ENCODE measurements at places on chromosomes 5 and 9.

DNA sequence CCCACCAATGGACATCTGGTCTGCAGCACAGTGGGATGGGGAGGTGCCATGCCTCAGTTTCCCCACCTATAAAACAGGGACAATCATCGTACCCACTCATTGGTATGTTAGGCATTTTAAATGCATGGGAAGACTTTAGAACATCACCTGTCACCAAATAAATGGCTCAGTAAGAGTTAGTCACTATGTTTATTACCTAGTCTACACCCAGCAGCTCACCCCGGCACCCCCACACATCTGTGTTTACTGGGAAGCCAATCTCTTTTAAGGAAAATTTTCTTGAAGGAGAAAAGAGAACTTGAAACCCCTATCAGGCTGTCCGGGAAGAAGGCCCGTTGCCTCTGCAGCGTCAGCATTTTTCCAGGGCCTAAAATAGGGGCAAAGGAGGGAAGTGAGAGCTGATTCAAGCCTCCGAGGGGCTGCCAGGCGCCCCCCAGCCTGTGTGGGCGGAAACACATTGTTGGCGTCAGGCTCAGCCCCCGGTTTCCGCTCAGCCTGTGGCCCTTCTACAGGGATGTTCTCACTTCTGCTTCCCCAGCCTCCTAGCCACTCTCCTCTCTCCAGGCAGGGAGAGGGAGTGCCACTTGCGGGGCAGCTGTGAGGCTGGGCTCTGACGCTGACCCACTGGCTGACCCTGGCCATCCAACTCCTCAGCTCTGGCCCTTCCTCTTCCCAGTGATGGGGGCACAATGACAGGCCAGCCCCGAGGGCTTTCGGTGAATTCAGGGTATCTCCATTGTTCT, 4.6 kb downstream of the CSF1R start:
- DNase-seq: peak; percentile 25

- DNase-seq: peak; percentile 70
Observed at GRCh38 chr9:131270171-131271015, 5.9 kb downstream of the FAM78A start.

- no peak for DNase-seq
Observed at GRCh38 chr9:104993291-104993963, 65.5 kb upstream of the ABCA1 start.

DNA sequence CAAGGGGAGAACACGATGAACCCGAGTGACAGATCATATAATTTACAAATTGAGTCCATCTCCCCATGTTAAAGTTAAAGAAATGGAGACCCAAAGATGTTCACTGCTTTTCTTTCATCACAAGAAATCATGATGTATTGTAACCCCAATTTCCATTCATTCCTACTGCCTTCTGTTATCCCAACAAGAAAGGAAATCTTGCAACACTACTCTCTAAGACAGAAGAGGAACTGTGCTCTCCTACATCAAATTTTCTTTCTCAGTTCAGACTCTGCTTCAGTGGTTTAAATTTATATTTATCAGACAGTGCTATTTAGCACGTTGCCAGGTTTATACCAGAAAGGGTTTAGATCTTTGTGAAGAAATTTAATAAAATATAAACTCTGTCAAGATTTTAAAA, 83.8 kb upstream of the RASA1 start:
- DNase-seq: no peak

DNA sequence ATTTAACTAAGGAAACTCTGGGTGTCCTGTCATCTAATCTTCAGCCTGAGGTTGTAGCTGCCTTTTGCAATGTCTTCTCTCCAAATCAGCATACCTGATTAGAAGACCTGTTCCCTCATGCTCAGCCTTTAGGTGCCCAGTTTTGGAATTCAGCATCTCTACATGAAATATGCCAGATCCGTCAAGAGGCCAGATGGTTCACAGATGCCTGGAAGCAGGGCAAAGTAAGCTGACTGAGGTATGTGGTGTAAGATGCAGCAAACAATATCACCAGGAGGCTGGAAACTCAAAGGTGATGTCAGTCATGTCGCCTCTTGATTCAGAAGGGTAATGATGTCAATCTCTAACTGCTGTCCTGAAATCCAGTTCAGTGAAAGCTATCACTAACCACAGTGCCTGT, 324.4 kb downstream of the PRELID2 start:
- DNase-seq: no peak

DNA sequence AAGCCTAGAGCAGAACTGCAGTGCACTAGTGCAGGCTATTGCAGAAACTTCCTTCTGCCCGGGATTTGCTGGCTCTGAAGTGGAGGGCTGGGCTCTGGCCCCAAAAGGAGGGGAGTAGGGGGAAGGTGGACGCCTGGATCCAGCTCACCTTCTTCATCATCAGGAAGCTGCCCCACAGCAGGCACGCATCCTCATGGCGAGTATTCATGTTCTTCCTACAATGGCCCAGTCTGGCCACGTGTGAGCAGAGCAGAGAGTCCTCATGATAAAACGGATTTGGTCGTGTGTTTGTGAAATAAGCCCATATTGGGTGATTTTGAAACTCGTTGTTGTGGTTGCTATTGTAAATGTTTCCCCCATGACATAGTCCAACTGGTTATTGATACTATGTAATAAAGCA, 8.2 kb upstream of the GLIPR2 start:
- DNase-seq: no peak

DNA sequence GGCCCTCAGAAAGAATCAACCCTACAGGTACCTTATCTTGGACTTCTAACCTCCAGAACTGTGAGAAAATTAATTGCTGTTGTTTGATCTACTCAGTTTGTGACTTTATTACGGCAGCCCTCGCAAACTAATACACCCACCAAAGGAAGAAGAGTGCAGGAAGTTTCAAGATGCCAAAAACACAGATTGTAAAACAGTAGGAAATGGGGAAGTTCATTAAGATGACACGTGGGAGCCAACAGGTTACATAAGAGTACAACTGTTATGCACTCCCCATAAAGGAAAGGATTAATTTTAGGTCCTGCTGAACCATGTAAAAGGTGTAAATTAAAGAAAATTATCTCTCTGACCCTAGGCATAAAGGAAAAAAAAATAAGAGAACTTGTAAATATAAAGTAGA, 294.3 kb downstream of the EPB41L4A start:
- no peak for DNase-seq

GRCh38 chr5:141192110-141192725, at the start of gene PCDHB10:
Gene PCDHB10 (plus strand): TSS chr5:141192353. CDS start chr5:141192553, 200 bp downstream.
- no peak for DNase-seq

GRCh38 chr9:33867747-33868439, 50.9 kb downstream of the UBE2R2 start:
- DNase-seq: no peak

- DNase-seq: no peak
Observed at GRCh38 chr5:138349852-138350562, 2.5 kb upstream of the KDM3B start.

DNA sequence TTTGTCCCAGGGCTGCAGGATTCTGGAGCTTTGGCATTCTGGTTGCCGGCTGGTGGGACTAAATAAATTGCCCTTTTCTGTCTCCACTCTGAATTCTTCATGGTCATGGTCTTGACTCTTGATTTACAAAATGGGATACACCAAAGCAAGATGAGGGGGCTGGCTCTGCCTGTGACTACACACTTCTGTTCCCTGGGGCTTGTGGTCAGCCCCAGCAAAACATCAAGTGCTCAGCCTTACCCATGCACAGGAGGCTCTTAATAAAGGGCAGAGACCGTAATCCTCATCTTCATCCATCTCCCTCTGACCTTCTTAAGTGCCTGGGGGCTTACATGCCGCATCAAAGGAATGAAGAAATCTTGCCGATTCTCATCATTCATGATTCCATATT, 198.0 kb downstream of the GNA14 start:
- DNase-seq: no peak

DNA sequence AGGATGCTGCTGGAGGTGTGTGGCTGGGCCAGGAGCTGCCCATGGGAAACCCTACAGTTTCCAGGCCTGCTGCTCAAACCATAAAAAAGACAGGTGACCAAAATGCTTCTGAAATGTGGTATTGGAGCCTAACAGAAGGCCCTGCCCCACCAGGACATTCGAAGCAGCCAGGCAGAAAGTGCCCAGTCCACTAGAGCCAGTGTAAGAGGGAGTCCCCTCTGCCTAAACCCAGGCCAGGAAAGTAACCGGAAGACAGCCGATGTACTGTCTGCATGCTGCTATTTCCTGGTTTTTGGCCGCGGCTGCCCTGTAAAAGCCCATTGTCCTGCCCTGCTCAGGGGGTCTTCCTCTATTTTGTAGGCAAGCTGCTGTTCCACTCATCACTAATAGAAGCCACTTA, 150.7 kb upstream of the IRX2 start:
- DNase-seq: no peak

DNA sequence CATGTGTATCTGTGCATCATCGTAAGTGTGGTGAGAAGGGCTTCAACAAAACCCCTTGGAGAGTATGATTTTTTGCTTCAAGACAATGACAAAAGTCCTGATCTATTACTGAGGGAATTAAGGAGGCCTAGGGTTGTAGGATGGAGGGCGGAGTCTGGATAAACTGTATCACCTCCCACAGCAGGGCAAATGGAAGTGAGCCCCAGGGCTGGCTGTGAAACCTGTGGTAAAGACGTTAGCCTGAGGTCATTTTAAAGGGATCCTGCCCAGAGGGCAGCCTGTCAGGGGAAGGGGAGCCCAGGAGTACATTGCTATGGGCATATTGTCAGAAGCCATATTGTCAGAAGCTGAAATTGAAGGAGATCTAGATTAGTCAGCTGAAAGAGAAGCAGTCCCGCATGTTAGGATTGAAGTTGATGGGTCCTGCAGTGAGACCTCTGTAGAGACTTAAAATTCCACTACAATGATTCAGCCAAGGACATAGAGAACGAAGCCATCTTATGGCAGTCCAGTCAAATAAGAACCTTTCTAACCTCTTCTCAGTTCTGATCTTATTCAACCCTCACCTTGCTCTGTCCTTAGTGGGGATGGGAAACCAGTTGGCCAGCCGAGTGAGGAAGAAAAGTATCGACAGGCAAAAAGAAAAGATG, 26.9 kb downstream of the ADGRV1 start:
- DNase-seq: no peak

- no peak for DNase-seq
Observed at GRCh38 chr9:123611226-123611625, 255.2 kb downstream of the CRB2 start.

GRCh38 chr9:129932303-129933151, 97.3 kb downstream of the USP20 start:
- no peak for DNase-seq

- DNase-seq: peak; percentile 6
Observed at GRCh38 chr9:37710046-37710445, 43.6 kb upstream of the TRMT10B start.

GRCh38 chr5:124043456-124043855, 531.5 kb downstream of the CSNK1G3 start:
- DNase-seq: no peak

- no peak for DNase-seq
Observed at GRCh38 chr5:123046222-123046621, 9.7 kb upstream of the PPIC start.

DNA sequence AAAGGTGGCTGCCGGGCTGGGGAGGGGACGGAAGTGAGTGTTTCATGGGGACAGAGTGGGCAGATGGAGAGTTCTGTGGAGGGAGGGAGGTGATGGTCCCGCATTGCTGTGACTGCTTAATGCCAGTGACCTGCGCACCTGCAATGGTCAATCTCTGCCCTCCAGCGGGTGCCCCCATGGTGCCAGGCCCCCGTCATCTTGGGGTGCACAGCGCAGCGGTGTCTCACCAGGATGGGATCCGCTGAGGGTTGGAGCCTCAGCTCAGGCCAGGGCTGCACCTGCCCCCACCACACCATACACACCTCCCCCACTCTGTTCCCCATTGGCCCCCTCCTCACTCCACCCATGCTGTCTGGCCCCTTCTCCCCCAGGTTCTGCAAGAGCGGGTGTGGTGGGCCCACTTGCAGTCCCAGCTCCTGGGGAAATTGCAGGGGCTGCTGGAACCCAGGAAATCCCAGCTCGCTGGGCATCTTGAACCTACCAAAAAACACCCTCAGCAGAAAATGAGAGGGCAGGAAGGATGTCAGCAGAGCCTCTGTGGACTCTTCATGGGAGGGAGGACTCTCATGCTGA, 12.1 kb upstream of the CAMSAP1 start:
- DNase-seq: no peak

DNA sequence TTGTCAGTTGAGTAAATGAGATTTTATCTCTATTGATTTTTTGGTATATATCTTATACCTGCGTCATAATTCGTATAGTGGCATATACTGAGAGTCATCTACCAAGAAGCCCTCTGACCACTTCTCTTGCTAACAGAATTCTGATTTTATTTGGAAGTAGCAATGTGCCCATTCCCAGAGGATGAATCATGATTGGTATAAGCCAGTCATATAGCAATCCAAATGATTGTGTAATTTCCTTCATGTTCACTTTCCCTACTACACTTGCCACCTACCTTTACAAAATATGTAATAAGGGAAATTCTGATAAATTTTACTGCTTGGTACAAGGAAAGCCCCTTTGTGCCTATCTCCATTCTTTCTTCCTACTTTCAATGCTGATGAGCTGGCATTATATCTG, 16.1 kb upstream of the ZNF462 start:
- DNase-seq: no peak

DNA sequence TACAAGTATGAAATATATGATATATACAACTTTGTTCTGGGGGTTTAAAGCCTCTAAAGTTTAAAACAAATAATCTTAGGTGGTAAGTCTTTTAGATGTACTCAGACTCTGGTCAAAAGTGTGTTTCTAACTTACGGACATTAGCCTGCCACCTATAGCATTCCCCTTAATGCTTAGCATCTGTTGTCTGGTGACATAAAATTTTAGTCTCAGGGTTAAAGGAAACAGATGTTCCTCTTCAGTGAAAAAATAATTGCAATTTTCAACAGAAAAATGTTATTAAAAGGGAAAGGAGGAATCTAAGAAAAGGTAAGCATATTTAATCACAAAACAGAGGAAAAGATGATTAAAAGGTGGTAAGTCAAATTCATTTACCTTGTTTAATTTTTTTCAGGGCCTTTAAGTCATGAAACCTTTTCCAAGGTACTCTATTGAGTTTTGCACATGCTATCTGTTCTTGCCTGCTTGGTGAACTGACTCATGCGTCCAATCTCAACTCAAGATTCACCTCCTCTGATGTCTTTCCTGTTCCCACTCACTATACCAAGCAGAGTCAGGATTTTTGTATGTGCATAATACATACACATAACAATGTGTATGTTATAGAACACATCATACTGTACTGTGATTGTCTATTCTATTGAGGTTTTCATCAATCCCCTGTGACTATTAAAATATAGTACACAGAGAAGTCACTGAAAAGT, 7.9 kb downstream of the TMEM167A start:
- no peak for DNase-seq

DNA sequence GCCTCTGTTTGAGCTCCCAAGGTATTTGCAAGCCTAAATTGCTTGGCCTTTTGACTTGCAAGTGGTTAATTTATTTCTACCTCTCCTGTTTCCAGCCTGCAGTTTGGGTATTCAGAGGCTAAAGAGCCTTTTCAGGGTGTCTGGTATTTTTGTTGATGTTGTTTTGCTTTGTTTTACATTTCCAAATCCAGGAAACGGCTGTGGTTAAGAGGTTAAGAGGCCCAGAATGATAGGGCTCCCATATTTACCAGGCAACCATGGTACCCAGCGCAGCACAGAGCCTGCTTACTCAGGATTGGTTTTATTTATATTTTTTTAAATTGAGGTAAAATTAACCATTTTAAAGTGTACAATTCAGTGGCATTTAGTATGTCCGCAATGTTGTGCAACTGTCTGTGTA, 92.1 kb downstream of the PDZD2 start:
- DNase-seq: no peak

- DNase-seq: no peak
Observed at GRCh38 chr5:3010953-3011763, 259.7 kb upstream of the IRX2 start.

All from KG1 (cell line).